GM23248 (cell line): ENCODE measurements at places on chromosomes 4 and X. TPM values are rescaled to one million over a fixed set of nuclear protein-coding genes. Genes with fewer than 3 reads are reported as not detected.

- peak; percentile 16 for DNase-seq
Observed at GRCh38 chrX:49879656-49880277, 483 bp downstream of the USP27X start.

SPANXA2 gene
- not detected in 2 replicates for total RNA-seq

GASK1B gene
- 4.8 and 6.2 TPM in 2 replicates for total RNA-seq

DNA sequence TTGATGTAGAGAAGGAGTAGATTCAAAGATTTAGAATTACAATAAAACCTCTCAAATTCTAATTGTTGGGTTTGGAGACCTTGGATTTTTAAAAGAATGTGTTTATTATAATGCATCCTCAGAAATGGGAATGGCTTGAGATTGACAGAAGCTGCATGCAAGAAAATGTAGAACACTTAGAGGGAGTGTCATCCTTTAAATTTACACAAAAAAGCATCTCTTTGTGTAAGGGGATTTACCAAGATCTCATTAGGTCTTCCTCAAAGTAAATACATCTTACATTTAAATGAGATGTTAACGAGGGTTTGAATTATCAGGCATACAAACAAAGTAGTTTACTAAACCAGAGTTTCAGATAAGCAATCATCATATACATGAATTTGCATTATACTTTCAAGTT, 615.0 kb downstream of the FAM133A start:
- no peak for DNase-seq

TMPRSS11E gene
- total RNA-seq, result not detected in 2 replicates

SYTL5 gene
- total RNA-seq, result not detected in 2 replicates

DNA sequence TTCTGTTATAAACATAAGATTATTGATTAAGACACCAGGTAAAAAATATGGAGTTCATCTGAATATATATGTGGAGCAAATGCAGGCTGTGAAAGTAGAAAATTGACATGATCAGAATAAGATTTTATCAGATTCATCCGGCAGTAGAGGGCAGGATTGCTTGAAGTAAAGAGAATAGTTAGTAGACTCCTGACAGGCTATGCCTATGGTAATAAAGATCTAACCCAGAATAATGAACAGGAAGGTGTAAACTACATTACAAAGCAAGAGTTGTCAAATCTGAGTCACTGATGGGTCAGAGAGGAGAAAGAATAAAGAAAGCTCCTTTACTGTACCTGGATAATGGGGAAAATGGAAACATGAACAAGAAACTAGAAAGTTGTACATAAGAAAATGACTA, 20.8 kb upstream of the TMEM184C start:
- peak; percentile 28 for DNase-seq

- DNase-seq, result peak; percentile 28
Observed at GRCh38 chrX:95764972-95765451, 919.6 kb upstream of the DIAPH2 start.

- no peak for DNase-seq
Observed at GRCh38 chrX:39905538-39905891, 192.2 kb downstream of the BCOR start.

DNA sequence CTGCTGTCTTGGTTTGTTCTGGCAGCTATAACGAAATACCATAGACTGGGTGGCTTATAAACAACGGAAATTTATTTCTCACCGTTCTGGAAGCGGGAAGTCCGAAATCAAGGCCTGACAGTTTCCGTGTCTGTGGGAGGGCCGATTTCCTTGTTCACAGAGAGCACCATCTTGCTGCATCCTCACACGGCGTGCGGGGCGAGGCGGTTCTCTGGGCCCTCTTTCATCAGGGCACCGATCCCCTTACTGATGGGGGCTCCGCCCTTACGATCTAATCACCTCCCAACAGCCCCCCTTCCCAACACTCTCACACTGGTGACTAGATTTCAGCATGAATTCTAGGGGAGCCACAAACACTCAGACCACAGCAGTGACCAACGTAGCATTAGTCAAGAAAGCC, 578.3 kb upstream of the FAT1 start:
- DNase-seq, result no peak

- peak; percentile 58 for DNase-seq
Observed at GRCh38 chr4:98290511-98290910, 29.3 kb downstream of the RAP1GDS1 start.

DNA sequence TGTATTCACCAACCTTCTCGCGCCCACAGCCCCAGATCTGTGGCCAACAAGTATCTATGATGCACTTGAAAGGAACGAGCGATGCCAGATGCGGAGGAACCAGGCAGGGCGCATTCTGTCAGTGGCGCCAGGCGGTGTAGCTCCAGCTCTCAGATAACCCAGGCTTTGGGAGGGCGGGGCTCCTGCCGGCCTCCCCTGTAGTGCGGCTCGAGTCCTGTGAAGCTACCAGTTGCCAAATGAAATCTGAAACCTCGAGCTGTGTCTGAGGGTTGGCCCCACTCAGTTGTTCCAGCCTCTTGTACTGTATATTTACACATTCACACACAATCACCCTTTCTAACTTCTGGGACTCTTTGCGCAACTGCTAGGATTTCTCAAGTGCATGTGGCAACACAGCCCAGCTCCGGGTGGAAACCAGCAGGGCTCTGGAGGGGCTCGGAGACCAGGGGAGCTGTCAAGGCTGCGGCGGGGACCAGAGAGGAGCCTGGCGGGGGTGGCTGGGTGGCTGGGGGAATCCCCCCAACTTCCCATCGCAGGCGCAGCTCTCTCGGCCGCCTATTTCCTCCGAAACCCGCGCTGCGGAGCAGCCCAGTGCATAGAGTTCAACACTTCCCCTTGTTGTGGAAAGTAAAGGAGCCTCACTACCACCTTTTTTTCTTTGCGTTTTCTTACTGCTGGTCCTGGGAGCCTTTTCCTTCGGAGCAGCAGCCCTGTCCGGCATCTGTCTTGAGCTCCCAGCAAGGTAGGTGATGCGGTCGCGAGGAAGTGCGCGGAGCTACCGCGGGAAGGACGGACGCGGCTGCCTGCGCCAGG, at the start of gene ARHGAP24:
ARHGAP24 (plus strand) TSS at position 333 of the 813 bp plus-strand sequence.
- peak; percentile 96 for DNase-seq

DMRTC1B gene
- not detected in 2 replicates for total RNA-seq

DNA sequence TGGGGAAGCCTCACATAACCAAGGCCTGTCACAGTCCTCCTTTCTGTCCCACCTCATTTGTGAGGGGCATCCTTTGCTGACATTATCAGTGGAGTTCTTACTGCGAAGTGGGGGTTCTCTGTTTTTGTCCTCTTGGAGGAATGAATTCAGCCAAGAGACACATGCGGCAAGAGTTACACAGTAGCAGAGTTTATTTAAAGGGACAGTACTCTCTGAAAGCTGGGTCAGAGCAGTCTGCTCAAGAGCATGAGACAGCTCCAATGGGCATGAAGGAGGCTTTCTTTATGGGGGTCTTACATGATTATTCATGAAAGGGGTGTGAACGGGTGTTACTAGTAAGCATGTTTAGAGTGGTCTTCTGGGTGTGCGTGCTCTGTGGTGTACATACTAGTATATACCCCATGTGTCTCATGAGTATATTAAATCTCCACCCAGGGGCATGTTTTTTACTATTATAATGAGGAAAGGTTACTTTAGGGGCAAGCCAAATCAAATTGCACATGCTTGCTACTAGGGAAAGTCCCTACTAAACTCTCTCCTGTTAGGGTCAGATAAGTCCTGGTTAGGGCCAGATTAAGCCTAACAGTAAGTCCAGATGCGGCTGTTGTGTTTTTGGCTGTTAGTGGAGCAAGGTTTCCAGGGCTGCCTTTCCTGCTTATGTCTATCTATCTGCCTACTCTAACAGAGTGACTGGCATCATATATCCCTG, 19.8 kb upstream of the LGI2 start:
- DNase-seq, result no peak

DNA sequence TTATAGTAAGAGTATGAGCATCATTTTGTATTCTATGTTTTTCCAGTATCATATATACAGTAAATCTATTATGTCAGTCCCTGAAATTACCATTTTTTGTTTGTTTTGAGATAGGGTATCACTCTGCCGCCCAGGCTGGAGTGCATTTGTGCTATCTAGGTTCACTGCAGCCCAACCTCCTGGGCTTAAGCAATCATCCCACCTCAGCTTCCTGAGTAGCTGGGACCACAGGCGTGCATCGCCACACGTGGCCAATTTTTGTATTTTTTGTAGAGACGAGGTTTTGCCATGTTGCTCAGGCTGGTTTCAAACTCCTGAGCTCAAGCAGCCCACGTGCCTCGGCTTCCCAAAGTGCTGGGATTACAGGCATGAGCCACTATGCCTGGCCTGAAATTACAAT, 85.6 kb downstream of the ZNF330 start:
- DNase-seq, result no peak

DNA sequence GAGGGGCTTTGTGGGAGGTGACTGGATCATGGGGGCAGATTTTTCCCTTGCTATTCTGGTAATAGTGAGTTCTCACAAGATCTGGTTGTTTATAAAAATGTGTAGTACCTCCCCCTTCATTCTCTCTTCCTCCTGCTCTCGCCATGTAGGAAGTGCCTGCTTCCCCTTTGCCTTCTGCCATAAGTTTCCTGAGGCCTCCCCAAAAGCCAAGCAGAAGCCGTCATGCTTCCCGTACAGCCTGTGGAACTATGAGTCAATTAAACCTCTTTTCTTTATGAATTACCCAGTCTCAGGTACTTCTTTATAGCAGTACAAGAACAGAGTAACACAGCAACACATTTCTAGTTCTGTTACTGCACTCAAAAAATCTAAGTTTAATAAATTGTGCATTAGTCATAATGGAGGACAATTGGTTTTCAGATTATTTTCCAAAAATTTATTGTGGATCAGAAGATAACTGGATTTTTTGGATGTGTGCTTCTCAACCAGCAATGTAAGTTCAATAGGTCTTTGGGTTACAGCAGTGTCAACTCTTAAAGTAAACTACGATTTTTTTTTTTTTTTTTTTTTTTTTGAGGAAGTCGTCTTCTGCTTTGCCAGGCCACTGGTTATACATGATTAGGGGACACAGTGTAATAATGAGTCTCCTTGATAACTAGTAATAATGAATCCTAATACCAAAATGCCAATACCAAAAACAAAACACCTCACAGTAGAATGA, 69.9 kb downstream of the CHIC2 start:
- no peak for DNase-seq

GRCh38 chrX:154490021-154490413, 412 bp downstream of the SLC10A3 start:
- DNase-seq, result peak; percentile 66

GAR1 gene
- total RNA-seq, result 5.9 and 8.5 TPM in 2 replicates

NHS gene
- 4.8 and 5.6 TPM in 2 replicates for total RNA-seq

- no peak for DNase-seq
Observed at GRCh38 chr4:101290654-101291053, 56.7 kb downstream of the PPP3CA start.

DNA sequence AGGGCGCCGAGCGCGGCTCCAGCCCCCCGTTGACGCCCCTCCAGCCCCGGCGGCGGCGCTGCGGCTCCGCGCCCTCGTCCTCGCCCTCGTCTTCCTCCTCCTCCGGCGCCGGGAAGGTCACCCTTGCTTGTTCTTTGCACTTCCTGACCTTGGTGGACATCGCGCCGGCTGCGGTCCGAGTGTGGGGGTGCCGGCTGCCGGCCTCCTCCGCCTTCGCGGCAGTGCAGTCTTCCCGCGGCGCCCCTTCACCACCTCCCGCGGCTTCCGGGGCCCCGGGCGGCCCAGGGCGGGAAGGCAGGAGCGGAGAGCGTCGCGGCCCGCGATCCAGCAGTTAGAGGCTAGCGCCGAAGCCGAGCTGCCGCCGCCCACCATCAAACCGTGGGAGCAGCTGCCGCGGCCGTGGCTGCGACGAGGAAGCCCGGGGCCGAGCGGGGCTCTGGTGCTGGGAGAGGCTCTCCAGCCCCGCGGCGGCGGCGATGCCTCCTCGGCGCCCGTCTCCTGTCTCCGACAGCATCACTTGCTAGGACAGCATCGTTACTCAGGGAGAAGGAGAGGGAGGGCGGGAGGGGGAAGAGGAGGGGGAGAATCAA, at the start of gene TRPC3:
TRPC3 (minus strand) TSS at position 540 of the 590 bp plus-strand sequence; CDS start at position 160, 380 bp downstream.
- peak; percentile 58 for DNase-seq

DNA sequence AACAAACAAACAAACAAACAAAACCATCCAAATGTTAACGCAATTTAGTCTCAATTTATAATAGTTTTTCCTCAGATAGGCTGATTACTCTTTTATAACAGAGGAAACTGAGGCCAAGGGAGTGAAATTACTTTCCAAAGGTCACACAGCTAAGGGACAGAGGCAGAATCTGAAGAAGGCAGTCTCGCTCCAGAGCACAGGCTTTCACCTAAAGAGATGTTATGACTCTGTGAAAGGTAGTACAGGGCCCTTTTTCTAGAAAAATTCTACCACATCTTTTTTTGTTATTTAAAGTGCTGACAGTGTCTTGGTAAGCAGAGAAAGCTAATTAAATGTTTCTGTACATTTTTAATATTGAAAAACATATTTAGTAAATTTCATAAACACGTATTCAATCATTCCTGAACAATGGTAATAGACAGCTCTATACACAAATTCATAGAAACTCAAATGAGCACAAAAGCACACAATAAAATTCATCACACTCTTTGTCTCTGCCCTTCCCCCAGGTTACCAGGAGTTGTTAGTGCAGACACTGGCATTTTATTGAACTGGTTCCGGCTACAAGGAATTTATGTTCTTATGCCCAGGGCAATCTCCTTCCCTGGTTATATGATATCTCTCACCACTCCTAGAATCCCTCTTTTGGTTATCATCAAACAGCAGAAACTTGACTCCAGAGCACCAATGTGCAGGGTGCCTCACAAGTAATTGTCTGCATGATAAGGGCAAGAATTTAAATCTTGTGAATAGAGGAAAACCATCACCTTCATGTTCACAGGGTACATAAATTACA, 7.7 kb upstream of the APBB2 start:
- DNase-seq, result no peak

GRCh38 chr4:158870626-158871334, 102.0 kb downstream of the FNIP2 start:
- no peak for DNase-seq

- DNase-seq, result no peak
Observed at GRCh38 chr4:2827071-2827873, 16.4 kb upstream of the ADD1 start.

GRCh38 chr4:41430792-41431191, 107.2 kb upstream of the LIMCH1 start:
- DNase-seq, result peak; percentile 31

CTAG1B gene
- not detected in 2 replicates for total RNA-seq
